ENCODE measurements at places on chromosomes 7 and 10.

- DNase-seq: no peak
These were observed 474.4 kb upstream of the C7orf33 start for GRCh38 chr7:148116195-148116594.

DNA sequence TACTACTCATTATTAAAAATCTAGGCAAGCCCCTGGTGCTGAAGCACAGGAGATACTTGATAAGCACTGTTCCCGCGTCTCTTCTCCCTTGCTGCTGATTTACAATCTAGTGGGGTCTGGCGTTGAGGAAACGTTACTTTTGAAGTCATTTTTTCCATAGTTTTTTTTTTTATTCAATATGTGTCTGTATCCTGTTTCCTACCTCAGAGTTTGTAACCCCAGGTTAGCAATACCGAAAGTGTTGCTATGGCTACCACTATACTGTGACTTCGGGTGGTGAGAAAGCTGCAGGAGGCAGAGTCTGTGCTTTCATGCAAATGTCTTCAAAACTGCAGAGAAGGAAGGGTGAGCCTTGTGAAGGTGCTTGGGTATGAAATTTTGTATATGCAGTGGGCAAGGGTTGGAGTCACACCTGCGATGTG, 458.8 kb upstream of the GHITM start:
- no peak for DNase-seq

DNA sequence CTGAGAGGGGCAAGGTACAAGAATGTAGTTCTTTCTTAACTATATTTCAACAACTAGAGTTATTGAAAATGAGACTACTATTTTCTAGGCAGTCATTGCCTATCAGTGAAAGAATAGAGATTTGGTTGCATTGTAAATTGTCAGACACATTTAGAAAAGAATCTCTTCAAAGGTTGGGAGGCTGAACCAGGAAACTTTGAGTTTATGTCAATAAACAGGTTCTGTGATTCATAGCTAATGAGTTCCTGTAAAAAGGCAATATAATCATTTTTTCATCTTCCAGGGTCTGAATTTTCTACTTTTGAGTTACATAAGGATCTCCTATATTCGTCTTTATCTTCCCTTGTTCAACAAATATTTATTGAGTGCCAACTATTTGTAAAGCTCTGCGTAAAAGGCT, 47.1 kb downstream of the MAGI2 start:
- DNase-seq: no peak

DNA sequence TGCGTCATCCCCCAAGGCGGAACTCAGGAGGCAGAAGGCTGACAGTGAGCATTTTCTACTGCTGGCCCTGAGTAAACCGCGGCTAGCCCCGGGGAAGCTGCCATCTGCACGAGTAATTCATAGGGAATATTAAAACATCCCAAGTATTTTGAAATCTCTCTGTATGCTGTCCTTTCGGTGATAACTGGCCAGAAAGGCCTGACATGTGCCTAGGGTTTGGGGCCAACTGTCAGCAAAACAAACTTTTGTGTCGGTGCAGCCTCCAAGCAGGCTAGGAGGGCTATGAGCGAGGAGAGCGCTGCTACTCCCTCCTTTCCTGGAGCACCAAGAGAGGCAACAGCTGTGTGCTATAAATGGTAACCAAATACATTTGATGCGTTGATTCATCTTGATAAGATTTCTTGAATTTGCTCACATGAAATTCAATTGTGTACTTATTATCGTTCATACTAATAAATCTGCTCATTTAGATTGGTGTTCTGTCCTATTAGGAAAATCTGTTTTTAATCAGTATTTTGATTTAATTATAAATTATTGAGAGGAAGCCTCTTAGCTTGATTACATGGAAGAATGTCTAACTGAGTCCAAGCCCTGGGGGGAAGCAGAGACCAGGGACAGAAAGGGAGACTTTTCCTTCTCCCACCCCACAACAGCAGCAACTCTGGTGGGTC, 124.4 kb upstream of the NPS start:
- no peak for DNase-seq

GRCh38 chr10:78780551-78780961, 288.2 kb upstream of the ZMIZ1 start:
- DNase-seq: no peak

GRCh38 chr10:52756295-52756694, 16.3 kb downstream of the MBL2 start:
- DNase-seq: no peak

DNA sequence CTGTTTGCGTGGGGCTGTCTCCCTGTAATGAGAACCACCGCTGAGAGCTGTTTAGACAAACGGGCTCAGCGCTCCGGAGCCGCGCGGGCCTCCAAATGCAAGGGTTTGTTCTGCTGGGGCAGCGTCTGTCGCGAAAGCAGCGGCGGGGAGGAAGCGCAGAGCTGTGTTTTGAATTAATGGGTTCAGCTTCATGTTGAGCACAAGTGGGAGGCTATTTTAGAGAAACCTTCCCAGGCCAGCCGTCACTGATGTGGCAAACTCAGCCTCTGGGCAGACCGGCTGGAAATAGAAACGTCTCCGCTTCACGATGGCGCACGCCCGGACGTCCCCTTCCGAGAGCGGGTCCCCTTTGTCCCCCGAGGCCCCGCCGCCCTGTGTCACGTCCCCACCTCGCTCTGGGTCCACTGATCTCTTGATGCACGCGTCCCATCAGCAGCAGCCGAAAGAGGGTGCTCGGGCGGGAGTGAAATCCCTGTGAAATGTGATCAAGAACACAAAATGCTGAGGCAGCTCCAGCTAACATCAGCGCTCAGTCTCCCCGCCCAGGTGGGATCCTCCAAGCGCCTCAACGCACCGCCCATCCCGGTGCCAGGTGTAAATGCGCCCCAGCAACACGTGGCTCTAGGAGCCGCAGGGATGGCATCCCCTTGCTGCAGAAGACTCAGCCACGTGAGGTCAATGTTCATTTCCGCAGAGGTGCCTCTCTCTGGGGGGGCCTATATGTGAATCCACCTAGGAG, 44.9 kb downstream of the BAMBI start:
- DNase-seq: no peak

GRCh38 chr10:127145173-127145572, 51.2 kb downstream of the INSYN2A start:
- DNase-seq: no peak

DNA sequence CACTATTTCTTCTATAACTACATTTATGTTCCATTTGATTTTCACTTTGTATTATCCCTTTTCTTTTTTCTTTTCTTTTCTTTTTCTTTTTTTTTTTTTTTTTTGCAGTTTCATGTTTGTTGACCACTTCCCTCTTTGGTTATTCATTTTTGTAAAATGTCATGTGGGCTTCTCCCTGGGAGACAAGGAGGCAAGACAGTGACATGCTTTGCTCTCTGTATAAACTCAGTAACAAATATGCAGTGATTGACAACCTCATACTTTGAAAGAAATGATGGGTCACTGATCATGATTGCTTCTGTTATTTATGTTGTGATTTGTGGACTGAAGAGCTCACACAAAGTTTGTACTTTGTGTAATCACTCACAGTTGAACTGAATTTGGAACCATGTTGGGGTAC, 90.2 kb upstream of the ABI1 start:
- DNase-seq: no peak

Measured in NB4 (cell line).